ENCODE measurements at places on chromosomes 13 and 19. TPM values are rescaled to one million over a fixed set of nuclear protein-coding genes. Genes with fewer than 3 reads are reported as not detected.

DNA sequence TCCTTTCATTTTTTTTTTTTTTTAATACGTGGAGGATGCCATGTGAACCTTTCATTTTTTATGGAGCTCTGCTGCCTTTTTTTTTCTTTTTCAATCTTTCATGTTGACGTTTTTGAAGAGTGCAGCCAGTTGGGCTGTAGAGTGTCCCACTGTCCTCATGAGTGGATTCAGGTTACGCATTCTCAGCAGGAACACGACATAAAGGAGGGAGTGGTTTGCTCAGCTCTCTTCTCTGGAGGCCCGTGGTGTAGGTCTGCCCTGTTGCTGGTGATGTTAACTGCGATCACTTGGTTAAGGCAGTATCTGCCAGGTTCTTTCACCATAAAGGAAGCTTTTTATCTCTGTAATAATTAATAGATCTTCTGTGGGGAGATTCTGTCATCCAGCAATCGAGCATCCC is 26.7 kb upstream of the CACNG8 start:
- no peak for DNase-seq

DNA sequence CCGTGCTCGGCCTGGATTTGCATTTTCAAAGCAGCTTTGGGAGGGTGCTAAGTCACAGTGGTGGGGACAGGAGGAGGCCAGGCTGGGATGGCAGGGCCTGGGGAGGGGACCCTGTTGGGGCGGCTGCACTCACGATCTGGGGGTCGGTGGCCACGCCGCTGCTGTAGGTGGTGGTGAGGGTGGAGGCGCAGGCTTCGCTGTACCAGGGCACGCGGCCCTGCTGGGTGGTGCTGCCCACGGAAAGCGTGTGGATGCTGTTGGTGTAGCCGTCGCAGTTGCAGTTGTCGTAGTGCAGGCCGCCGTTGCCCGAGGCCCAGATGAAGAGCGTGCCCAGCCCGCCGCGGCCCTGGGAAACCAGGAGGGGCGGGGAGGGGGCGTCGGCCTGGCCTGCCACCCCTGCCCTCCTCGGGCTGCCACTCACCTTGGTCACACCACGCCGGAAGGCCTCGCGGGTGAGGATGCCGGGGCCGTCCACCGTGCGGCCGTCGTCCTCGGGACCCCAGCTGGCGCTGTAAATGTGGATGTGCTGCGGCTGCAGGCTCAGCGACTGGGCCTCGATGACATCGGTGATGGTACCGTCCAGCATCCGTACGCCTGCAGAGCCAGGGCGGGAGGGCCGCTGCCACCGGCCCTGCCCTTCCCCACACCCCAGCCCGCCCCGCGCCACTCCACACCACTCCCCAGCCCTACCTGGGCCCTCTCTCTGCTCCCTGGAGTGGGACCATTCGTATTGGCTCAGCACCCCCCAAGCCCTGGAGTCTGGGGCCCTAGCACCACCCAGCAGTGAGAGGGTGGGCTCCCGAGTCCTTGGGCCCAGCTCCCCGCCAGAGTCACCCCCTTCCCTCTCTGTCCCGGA is 3.2 kb downstream of the PCSK4 start:
- no peak for DNase-seq

GRCh38 chr19:30144242-30144758 is 202.3 kb downstream of the URI1 start:
- no peak for DNase-seq

DNA sequence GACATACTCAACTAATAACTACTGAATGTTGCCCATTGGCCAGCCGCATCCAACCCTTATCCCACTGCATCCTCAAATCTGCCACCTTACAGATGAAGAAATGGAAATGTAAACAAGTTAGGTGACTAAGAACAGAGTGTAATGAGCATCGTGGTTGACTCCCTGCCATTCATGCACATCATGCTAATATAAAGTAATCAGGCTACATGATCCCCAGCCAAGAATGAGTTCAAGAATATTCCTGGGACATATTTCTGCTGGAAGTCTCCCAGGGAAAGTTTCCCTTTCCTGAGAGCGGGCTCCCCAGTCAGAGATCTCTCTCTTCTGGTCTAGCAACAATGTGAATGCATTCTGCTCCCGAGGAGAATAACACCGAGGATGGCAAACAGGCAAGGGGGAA is 55.9 kb upstream of the SERP2 start:
- no peak for DNase-seq

DNA sequence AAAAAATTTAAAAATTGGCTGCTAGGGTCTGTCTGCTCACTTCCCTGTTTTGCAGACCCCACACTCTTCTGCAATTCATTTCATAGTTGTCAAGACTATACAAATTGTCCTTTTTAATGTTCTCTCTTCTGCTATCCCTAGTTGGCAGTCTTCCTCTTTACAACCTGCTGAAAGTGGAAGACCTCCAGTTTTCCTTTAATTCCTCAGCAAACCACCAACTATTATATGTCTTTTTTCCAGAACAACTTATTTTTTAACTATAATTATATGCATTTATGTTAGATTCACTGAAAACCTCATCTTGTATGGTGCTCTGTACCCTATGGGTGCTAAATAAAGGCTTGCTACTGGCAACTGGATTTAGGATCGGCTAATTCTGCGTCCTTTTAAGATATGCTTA is 1.1 kb upstream of the PHF11 start:
- DNase-seq: no peak

- DNase-seq: no peak
Observed at GRCh38 chr19:10848230-10848856, at the start of gene C19orf38. Gene C19orf38, plus strand, starts transcription at chr19:10848415. Its CDS starts 94 bp downstream, at chr19:10848509.

GRCh38 chr19:2252797-2253105 is 3.5 kb downstream of the JSRP1 start:
- no peak for DNase-seq

DNA sequence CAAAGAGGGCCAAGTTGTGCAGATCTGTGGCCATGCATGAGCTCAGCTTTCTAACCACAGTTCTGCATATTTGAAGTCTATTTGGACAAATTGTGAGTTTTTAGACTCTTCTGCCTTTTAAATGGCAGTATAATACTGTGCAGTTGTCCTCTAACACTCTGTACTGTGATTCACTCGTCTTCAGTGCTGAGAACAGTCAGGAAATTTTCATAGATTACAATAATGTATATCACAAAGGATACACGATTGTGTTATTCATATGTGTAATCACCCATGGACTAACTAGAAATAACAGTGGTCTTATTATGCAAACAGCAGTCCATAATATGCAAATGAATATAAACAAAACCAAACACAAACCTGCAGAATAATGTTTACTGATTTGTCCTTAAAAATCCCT is 259.1 kb downstream of the PCDH9 start:
- no peak for DNase-seq

- no peak for DNase-seq
Observed at GRCh38 chr13:21232599-21232998, 56.1 kb downstream of the MRPL57 start.

GRCh38 chr19:5799247-5800241 is 5.3 kb upstream of the NRTN start:
- no peak for DNase-seq

DNA sequence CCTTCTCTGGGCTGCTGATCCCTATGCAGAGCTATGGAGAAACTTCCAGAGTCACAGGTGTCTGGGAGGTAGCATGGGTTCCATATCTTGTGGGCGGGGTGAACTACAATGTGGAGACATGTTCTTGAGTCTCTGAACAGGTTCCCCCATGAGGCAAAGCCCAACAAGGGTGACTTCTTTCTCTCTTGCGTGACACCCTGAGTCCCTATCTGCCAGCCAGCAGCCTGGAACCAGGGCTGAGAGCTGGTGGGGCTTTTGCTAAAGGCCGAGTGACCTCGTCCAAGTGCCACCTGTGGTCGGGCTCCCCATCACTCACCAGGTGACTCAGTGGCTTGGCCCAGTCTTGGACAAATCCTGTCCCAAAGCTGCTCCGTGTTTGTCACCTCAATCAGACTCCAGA is 88.0 kb upstream of the ZNF536 start:
- DNase-seq: no peak

GRCh38 chr19:32206065-32206464 is 139.3 kb upstream of the ZNF507 start:
- DNase-seq: no peak

Gene ZNF575
- total RNA-seq: 5.1 TPM

Gene GRK1
- not detected for total RNA-seq

Gene SUGP2
- 87.4 TPM for total RNA-seq

Gene WASF3
- 18.5 TPM for total RNA-seq

Gene HSH2D
- total RNA-seq: not detected

Gene USHBP1
- not detected for total RNA-seq

Gene TRPM4
- total RNA-seq: 53.4 TPM

Gene RNF225
- total RNA-seq: not detected

Gene ITGBL1
- total RNA-seq: 391 TPM

Gene CAPN12
- 0.40 TPM for total RNA-seq

Gene ZNF177
- total RNA-seq: 4.4 TPM

Measured in chondrocyte (in vitro differentiated cells).